ENCODE measurements at places on chromosomes 3 and 15.

DNA sequence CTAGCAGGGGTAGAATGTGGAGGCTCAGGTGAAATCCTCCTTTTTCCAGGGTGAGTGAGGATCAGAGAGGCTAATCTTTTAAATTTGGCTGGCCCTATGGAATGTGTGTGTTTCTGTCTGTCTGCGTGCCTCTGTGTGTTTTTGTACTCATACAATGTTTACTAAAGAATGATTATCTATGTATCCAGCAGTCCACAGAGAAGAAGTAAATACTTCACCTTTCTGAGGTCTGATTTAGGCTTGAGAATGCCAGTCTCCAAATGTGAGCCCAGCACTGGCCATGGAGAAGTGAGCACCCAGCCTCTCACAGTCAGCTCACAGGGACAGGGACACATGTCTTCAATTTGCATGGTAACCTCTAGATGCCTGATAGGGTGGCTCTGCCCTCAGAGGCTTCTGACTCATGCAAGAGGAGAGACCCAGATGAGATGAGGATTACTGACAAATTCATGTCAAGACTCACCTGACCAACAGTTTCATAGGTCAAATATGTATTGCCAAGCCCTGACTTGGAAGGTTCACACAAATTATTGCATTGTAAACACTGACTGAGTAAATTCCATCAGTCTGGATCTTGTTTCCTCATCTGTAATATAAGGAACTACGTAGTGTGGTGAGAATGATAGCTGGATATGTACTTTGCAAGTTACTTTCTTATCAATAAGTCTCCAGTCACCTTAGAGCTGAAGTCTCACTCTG, 31.0 kb downstream of the ENTPD3 start:
- DNase-seq: no peak

DNA sequence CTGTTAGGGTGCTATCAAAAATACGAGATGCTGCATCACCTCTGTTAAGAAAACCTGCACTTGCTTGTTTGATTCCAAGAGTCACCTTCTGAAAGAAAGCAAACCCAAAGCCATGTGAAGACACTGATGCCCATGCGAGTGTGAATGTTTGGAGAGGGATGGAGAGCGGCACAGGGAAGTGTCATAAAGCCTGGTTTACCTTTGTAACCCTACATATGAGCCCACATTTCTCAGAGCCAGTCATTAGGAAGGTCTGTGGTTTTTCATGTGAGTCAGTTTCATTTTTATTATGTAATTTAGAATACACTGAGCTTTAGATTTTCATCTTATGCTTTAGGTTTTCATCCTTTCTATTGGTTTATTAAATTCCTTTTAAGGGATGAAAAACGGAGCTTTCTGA, 896.8 kb downstream of the ROBO1 start:
- DNase-seq: peak; percentile 46

DNA sequence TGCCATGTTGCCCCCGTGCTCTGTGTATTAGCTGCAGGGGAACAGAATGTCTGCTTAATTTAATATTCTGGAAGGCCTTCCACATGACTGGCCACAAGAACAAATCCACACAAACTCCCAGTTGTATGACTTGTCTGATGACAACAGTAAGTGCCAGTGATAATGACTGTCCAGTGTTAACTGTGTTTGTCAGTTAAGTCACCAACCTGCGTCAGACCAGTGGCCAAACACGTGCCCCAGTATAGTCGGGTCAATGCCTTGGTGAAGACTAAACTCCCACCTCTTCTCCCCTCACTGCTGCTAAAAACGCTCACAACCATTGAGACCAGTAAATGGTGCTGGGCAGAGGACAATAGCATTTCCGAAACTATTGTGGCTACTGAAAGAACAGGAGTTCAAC, 9.8 kb upstream of the ATP13A5 start:
- no peak for DNase-seq

- DNase-seq: no peak
These were observed 505.2 kb downstream of the NSUN3 start for GRCh38 chr3:94568041-94568440.

- no peak for DNase-seq
These were observed 207.5 kb downstream of the CADPS start for GRCh38 chr3:62667714-62668113.

DNA sequence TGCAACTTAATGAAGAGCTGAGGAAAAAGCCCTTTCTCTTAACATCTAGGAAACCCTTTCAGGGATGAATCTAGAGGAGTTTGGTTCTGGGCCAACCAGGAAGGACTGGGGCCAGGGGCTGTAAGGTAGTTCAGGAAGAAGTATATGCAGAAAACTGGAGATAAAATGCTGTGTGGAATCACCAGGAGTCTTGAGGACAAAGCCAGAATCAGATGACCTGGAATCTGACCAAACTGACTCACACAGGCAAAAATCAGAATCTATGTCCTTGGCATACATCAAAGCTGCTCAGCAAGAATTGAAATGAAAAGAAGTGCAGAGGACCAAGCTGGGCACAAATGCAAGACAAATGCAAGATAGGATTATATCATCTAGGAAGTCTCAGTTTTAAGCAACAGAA, 59.4 kb upstream of the ATP2C1 start:
- no peak for DNase-seq

GRCh38 chr15:98131924-98132323, 171.4 kb downstream of the ARRDC4 start:
- DNase-seq: no peak

- peak; percentile 4 for DNase-seq
These were observed 104.7 kb downstream of the UNC13C start for GRCh38 chr15:54082836-54083492.

- no peak for DNase-seq
These were observed 90.4 kb upstream of the ROPN1 start for GRCh38 chr3:124082343-124082742.

DNA sequence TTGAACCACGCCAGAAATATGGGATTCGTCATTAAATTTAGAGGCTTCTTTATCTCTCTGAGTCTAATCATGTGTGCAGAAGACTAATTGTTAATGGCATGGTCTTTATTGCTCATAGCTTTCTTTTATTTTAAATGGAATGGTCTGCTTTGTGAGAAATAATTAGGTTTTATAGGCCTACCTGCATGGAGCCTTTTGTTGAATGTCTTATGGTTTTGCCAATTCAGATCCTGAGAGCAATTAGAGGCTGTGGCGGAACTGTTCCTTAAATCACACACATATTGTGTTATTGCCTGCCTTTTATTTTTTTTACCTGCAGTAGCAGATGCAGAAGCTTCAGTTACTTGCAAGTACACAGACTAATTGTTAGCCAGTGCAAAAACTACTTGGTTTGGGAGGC, 306.2 kb downstream of the NLGN1 start:
- no peak for DNase-seq

DNA sequence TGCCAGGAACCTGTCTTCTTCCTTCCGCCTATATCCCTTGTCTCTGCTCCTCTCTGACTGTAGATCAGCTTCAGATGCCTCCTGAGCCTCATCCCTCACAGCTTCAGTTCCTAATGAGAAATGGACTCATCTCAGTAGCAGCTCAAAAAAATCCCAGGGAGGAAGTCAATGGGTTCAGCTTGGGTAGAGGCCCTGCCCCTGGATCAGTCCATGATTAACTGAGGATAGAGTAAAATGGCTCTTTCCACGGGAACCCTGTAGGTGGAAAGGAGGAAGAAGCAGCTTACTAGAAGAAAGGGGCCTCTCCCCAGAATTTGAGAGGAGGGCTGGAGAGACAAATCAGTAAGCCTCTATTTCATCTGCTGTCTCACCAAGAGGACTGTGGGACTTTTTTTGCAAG, 26.9 kb upstream of the HCN4 start:
- no peak for DNase-seq

DNA sequence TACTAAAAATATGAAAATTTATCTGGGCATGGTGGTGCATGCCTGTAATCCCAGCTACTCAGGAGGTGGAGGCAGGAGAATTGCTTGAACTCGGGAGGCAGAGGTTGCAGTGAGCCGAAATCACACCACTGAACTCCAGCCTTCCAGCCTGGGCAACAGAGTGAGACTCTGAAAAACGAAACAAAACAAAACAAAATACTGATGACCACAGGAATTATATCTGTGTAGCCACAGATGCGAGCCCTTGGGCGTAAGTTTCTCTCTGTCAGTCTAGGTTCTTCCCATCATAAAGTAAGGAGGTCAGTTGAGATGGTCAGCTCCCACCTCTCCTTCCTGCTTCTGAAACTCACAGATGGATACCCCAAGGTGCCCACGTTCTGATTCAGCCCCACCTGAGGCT, 37.7 kb upstream of the CFAP161 start:
- DNase-seq: no peak

- DNase-seq: no peak
These were observed 36.6 kb upstream of the CHL1 start for GRCh38 chr3:159974-160373.

- DNase-seq: no peak
These were observed 13.0 kb upstream of the DNAJC13 start for GRCh38 chr3:132404276-132404675.

- DNase-seq: peak; percentile 25
These were observed 40.6 kb upstream of the ADCY5 start for GRCh38 chr3:123489400-123490004.

GRCh38 chr3:127679534-127680145, 6.9 kb downstream of the ABTB1 start:
- DNase-seq: no peak

GRCh38 chr15:96130734-96131133, 199.8 kb upstream of the NR2F2 start:
- DNase-seq: no peak
